ENCODE measurements at places on chromosomes 5 and 9. TPM values are rescaled to one million over a fixed set of nuclear protein-coding genes. Genes with fewer than 3 reads are reported as not detected.

The FIBCD1 gene
- total RNA-seq, result not detected

DNA sequence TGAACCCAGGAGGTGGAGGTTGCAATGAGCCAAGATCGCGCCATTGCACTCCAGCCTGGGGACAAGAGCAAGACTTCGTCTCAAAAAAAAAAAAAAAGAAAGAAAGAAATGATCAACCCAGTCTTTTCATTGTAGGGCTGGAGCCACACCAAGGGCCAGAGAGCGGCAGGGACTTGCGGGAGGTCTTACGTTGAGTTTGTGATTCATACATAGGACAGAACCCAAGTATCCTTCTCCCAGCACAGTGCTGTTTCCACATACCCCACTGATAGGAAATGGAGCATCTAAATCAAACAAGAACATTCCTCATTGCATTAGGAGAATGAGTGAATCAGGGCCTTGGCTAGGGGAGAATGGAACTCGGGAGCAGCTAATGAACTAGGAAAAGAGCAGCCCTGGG is 3.5 kb upstream of the TNIP1 start:
- ATAC-seq, result no peak

GRCh38 chr5:81422671-81423070 is 28.7 kb upstream of the ACOT12 start:
- ATAC-seq, result no peak

DNA sequence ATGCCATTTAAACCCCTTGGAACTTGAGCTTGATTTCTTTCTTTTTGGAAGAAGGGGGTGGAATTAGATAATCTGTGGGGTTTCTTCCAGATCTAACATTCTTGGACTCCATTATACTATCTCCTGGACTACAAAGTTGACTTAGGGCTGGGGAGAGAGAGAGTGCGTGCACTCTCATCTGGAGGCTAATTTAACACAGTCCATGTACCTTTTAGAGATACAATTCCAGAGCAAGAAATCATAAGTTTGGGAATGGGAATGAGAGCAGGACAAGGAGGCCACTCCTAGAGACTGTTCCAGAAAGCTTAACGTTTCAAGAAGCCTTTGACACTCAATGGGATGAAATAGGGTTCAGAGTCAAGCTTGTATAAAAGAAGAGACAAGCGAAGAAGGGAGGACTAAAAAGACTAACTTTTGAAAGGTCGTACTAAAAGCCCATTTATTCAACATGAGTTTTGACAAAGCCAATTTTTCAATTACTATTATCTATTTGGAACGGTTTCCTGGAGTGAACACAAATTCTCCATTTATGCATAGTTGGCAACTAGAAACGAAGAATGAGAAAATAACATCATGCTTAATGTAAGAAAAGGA is 83.4 kb downstream of the ACTL7B start:
- ATAC-seq, result no peak

DNA sequence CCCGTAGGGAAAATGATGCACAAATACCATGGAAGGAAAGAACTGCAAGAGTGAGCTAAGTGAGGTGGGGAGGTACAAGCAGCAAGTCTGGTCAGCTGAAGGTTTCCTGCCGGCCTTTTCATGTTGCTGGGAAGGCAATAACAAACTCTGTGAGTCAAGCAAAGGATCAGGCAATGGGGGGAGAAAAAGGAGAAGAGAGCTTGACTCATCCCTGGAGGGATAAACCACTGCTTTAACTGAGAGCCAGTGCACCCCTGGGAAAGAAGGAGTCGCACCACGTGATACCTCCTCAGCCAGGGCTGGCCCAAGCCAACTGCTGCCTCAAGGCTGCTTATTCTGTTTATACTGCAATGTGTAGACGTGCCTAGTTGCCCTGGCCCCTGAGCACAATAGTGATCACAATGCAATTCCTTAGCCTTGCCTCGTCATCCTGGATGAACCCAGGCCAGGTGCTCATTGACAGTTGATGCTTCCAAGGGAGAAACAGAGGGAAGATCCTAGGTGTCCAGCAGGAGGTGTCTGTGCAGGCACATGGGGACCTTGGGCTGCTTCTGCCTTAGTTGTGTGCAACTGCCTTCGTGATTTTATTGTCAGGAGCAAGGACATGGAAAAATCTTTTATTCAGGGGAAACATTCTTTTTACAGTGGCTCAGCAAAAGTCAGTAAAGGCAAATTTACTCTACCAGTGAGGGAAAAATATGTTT is 203.0 kb upstream of the TUT7 start:
- no peak for ATAC-seq
